ENCODE measurements at places on chromosomes 7 and 10.

DNA sequence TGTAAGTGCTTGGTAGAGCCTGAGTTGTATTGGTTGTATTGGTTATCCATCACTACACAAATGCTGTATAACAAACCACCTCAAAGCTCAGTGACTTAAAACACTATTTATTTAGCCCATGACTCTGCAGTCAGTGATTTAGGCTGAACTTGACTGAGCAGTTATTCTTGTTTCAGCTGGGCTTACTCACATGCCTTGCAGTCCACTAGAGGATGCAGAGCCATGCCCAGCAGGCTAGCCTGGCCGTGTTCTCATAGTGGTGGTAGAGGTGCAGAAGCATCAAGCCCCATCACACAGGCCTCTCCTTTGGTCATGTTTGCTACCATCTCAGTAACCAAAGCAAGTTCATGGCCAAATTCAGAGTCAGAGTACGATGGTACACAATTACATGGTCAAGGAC lies 43.9 kb downstream of the LUC7L2 start:
- DNase-seq = no peak

DNA sequence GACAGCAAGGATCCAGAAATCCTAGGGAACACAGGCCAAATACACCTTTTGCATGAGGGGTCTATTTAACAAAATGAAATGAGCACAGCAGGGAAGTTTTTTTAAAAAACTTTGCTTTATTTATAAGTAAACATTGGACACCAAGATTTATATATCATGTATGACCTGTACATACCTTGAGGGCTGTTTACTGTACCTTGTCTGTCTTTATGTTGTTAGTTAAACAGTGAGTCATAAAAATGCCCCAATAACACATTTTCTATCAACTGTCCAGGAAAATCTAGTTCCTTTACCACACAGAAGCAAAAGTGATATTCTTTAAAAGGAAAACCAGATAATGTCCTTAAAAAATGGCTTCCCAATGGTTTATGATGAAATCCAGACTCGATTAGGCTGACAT lies 45.1 kb upstream of the AGR3 start:
- DNase-seq = peak; percentile 68

DNA sequence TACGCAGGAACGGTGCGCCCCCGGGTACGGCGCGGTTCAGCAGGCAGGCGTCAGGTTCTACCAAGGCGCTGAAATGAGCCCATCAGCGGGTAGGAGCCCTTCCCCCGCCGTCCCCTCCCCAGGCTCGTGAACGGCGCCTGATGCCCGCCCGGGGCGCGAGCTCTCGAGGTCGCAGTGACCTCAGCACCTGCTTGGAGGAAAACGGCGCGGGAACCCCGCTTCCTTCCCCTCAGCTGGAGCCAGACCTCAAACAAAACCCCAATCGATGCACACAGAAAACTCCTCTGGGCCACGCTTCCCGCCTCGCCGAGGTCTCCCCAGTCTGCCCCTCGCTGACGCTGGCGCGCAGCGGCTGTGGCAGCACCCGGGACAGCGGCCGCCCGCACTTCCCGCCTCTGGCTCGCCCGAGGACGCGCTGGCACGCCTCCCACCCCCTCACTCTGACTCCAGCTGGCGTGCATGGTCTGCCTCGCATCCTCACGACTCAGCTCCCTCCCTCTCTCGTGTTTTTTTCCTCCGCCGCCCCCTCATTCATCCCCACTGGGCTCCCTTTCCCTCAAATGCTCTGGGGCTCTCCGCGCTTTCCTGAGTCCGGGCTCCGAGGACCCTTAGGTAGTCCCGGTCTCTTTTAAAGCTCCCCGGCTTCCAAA lies 514 bp upstream of the GAD2 start:
- peak; percentile 93 for DNase-seq

GRCh38 chr10:105807935-105808587 lies 1167.0 kb downstream of the SORCS3 start:
- no peak for DNase-seq

GRCh38 chr10:110993024-110993693 lies 73.8 kb downstream of the SHOC2 start:
- no peak for DNase-seq

DNA sequence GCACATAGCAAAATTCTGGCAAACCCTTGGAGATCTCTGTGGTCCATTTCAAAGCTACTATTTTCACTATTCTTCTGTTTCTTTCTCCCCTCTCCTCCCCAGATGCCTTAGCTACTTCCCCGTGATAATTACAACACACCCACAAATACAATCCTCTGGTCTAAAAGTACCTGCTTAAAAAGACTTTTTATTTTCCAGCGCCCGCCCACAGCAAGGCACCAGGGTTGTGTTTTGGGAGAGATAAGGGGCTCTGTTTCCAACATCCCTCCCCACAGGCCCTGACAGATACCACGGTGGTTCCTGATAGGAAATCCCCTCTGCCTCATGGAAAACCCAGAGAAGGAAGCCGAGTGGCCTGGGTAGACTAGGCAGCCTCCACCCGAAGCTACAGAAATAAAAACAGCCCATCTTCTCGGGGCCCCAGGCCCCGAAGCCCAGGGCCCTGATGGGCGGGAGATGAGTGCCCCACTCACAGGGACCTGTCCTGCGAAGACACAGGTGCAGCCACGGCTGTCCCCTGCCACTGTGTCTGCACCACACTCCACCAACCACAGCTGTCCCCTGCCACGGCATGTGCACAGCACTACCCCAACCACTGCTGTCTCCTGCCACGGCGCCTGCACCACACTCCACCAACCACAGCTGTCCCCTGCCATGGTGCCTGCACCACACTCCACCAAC lies 19.7 kb downstream of the CALML5 start:
- no peak for DNase-seq

DNA sequence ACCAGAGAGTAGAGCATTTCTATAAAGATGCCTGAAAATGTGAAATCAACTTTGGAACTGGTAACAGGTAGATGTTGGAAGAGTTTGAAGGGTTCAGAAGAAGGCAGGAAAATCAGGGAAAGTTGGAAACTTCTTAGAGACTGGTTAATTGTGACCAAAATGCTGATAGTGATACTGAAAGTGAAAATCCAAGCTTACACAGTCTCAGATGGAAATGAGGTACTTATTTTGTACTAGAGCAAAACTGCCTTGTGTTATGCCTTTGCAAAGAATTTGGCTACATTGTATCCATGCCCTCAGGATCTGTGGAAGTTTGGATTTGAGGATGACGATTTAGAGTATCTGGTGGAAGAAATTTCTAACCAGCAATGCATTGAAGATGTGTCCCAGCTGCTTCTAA lies 430.6 kb upstream of the KCND2 start:
- DNase-seq = no peak

DNA sequence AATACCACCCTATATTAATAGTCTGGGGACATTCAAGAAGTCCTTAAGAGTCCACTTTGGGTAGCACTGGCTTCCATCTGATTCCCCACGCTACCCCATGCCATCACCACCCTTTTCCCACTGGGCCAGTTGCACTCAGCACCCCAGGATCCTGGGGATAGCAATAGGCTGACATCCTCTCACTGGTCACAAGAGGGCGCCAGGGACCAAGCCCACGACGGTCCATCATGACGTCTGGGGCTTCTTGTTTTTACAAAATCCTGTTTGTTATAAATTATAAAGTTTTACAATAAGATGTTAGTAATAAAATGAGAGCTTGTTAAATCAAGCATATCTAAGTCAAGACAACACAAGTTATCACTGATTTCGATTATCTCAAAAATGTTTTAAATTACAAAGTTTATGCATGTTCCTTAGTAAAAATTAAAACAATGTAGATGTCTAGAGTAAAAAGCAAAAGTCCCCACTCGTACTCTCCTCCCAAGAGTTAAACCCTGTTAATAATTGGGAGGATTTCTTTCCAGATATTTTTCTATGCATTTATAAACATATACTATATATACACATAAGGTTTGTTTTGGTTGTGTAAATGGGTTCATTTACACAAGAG lies 15.4 kb downstream of the GPNMB start:
- DNase-seq = peak; percentile 78

DNA sequence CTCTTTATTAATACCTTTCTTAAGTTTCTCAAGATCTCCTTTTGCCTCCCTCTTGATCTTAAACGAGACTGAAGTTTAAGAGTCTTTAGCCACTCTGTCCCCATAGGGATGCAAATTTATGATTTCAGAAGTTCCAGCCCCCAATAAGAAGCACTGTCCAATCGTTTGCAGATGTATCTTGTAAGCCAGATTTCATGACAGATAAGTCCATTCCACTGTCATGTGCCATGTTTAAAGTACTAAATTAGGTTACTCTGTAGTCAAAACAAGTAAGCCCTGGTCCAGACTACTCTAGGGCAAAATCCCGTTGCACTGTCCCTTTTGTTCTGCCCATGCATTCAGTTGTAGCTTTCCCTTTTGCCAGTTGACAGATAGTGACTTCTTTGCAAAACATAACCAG lies 157.2 kb upstream of the KAT6B start:
- DNase-seq = no peak

DNA sequence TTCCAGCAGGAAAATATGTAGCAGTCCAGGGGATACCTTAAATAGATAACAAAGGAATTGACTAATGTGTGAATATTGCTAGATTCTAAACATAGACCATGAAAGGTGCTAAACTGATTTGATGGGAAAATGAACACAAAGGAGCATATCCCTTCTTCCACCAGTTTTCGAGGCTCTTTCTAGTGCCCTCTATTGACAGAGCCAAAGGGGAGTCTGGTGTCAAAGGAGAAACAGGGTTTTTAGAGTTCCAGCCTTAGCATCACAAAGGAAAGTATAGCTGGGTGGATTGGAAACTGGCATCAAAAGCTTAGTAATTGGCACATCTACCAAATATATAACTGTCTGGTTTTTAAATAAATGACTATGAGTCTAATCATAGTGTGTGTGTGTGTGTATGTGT lies 636.8 kb downstream of the ETV1 start:
- no peak for DNase-seq

- no peak for DNase-seq
Measured at GRCh38 chr7:112082306-112082705, 123.9 kb downstream of the DOCK4 start.

- no peak for DNase-seq
Measured at GRCh38 chr10:67803588-67804394, 34.2 kb downstream of the DNAJC12 start.

GRCh38 chr10:11515596-11516430 lies 95.6 kb downstream of the USP6NL start:
- DNase-seq = peak; percentile 54

- no peak for DNase-seq
Measured at GRCh38 chr7:93935102-93935501, 13.6 kb downstream of the GNG11 start.

DNA sequence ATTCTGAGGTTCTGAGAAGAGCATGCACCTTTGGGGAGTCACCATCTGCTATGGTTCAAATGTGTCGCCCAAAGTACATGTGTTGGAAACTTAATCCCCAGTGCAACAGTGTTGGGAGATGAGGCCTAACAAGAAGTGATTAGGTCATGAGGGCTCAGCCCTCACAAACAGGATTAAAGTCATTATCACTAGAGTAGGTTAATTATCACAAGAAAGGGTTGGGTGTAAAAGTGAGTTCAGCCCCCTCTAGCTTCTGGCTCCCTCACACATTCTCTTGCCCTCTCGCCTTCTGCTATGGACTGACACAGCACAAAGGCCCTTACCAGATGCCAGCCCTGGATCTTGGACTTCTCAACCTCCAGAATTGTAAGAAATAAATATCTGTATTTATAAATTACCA lies 100.3 kb upstream of the C10orf90 start:
- DNase-seq = no peak

- peak; percentile 71 for DNase-seq
Measured at GRCh38 chr7:125563557-125563956, 633.9 kb upstream of the POT1 start.

DNA sequence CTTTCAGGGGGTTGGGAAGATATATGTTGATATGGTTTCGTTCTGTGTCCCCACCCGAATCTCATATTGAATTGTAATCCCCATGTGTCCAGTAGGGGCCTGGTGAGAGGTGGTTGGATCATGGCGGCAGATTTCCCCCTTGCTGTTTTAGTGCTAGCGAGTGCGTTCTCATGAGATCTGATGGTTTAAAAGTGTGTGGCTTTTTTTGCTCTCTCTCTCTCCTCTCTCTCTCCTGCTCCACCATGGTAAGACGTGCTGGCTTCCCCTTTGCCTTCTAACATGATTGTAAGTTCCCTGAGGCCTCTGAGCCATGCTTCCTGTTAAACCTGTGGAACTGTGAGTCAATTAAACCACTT lies 68.4 kb upstream of the PDZD8 start:
- DNase-seq = no peak

DNA sequence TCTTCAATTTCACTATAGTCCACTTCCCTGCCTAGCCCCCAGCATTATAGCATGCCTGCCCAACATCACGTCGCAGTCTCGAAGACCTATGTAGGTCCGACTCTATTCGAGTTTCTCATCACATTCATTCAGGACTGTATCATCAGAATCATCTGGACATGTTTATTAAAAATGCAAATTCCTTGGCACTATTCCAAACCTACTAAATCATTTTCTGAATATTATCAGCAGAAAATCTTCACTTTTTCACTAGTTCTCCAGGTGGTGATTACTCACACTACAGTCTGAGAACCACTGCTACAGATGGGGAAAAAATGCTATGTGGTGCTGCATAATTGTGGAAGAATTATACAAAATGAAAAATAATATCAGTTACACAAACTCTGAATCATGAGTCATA lies 29.3 kb upstream of the ETV1 start:
- no peak for DNase-seq

GRCh38 chr7:21651697-21652096 lies 108.9 kb downstream of the DNAH11 start:
- peak; percentile 56 for DNase-seq

DNA sequence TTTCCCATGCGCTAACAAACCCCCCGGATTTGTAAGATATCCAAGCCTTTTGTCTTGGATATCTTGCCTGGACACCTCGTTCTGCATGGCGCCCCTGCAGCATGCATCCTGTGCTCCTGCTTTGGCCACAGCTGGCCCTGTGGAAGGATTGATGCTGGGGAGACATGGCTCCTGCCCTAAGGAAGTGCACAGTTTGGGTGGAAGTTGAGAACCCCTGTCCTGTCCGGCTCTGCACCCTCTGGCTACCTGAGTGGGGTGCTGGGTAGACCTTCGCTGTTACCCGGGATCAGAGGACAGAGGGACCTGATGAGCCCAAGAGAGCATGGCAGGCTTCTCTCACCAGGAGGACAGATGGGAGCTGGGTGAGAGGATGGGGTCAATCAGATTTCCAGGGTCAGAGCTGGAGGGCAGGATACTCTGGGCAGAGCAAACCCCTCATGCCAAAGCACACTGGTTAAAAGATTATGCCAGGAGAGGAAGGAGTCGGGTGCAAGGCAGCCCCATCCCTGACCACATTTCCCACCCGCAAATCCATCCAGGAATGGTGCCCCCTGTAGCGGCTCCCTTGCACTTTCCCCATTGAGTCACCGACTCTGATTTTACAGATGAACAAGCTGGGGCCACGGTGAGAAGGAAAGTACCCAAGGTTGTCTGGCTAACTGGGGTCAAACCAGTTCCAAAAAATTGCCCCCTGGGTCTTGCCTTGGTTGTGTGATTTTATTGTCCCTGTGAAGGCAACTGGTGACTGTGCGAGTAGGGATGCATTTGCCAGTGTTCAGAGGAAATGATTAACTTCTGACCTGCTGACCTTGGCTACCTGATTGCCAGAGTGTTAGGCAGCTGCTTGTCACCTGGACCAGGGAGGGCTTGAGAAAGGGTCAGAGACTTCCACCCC lies 290.1 kb upstream of the ZMIZ1 start:
- DNase-seq = no peak

Data from NCI-H69 (cell line).